ENCODE measurements at places on chromosomes 5 and 9.

DNA sequence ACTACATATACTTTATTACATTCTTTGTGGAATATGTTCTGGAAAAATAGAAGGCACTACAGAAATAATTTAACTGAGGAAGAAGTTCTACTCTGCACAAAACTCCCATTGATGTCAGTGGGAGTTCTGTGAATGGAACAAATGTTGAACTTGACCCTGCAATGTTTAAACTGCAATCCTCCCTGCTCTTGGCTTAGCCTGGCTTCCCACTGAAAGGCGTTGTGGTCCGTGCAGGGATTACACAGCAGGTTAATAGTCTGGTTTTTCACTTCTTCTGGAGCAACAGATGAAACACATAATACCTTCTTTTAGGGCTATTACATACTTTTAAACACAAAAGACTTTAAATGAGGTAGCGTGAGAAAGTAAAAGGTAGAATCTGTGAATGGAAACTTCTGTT, 12.9 kb upstream of the ERBIN start:
- DNase-seq: no peak

DNA sequence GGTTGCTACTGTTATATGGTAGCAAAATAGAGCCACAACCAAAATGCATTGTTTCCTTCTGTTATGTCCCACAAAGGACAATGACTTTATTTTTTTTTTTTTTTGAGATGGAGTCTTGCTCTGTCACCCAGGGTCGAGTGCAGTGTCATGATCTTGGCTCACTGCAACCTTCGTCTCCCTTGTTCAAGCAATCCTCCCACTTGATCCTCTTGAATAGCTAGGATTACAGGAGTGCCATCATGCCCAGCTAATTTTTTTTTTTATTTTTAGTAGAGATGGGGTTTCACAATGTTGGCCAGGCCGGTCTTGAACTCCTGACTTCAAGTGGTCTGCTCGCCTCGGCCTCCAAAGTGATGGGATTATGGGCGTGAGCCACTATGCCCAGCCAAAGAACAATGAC, 527.7 kb upstream of the SGCD start:
- no peak for DNase-seq

- peak; percentile 77 for DNase-seq
Measured at GRCh38 chr5:149485655-149486615, 65.3 kb downstream of the CSNK1A1 start.

DNA sequence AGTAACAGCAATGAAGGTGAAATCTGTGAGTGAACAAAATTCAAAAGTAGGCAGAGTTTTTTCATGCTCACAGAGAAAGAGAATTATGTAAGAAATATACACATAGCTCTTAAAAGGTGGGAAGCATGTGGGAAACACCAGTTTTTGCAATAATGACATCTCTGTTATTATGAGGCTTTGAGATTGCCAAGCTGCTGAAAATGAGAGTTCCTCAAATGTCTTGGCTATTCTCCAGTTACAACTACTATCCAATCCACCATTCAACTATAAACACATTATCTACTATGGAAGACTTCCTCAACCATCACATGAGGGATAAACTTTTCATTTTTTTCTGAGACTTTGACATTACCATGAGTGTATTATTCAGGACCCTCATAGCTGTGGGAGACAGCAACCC, 420.8 kb upstream of the ACTBL2 start:
- peak; percentile 59 for DNase-seq

- DNase-seq: no peak
Measured at GRCh38 chr9:78575081-78575480, 278.2 kb downstream of the PSAT1 start.

DNA sequence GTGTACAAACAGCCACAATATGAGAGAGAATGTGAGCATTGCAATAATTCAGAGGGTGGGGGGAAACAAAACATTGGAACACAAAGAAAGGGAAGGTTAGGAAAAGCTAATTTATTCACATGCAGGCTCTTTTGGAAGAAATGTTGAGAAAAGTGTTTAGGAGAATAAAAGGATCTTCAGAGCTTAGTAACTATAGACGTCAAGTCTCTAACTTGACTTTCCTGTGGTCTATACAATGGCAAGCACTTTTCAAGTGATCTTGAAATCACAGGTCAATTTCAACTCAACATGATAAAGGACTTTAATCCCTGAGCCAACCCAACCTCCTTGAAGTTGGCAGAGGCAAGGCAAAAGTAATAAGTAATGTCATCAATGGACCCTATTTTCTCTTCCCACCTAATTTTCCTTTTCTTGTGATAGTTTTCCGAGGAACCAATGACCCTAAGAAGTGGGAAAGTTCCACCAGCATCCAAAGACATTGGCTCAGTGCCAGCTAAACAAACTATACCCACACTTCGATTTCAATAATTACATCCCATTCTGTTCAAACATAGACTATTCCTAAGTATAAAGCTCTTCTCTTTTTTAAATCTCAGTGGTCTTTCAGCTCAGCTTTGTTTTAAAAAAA, 23.7 kb downstream of the RFK start:
- DNase-seq: no peak

- DNase-seq: no peak
Measured at GRCh38 chr5:164636456-164636855, 1131.0 kb downstream of the MAT2B start.

- DNase-seq: no peak
Measured at GRCh38 chr5:113022661-113023060, 46.1 kb downstream of the DCP2 start.

- no peak for DNase-seq
Measured at GRCh38 chr9:76906647-76906975, 697 bp upstream of the PRUNE2 start.

DNA sequence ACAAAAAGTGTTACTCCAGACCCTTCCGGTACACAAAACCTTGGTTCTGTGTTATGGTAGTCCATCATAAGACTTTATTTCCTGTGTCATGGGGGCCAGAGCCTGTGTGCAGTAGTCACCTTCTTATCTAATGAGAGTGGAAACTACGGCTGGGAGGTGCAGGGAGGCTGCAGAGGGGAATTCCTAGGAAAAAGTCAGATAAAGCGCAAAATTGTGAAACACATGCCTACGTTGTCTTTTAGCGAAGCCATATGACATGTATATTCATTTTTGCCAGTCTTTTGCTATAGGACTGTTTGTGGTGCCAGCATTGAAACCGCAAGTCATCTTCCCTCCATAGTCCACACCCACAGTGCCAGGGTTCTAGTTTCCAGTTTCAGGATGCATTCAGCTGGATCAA, 80.7 kb downstream of the PPARGC1B start:
- no peak for DNase-seq

- no peak for DNase-seq
Measured at GRCh38 chr5:50836356-50836755, 169.9 kb downstream of the PARP8 start.

GRCh38 chr5:359301-359897, 37.9 kb downstream of the AHRR start:
- DNase-seq: no peak

DNA sequence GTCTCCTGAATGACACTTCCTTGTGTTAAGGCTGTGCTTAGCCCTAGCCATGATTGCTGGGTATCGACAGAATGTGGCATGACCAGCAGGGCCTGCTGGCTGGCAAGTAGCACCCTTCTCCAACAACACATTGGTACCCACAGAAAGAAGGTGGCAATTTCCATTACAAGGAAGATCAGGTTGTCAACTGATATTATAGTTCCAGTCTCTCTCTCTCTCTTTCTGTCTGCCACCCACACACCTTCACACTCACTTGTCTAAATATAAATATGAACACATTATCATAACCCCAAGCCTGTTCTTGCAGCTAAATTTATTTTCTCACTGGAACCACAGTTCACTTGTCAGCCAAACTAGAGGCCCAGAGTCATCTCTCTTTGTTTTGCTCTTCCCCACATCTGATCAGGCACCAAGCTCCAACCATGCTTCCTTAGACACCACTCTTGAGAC, 408.1 kb upstream of the PIK3R1 start:
- no peak for DNase-seq

DNA sequence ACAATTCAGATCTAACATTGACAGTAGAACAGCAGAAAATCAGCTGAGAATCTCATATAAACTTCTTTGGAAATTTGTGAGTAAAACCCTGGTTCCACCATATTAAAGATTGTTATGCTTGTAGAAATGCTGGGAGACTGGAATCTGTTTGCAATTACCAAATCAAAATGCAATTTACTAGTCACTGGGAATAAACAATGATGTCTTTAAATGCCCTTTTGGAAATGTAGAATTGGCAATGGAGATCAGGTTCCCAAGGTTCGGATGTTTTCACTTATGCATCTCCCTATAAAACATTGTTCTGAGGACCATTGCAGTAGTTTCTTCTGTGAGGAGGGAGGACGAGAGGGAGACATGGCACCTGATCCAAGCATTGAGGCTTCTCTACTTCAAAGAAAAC, 384.4 kb downstream of the TMEM167A start:
- DNase-seq: no peak

DNA sequence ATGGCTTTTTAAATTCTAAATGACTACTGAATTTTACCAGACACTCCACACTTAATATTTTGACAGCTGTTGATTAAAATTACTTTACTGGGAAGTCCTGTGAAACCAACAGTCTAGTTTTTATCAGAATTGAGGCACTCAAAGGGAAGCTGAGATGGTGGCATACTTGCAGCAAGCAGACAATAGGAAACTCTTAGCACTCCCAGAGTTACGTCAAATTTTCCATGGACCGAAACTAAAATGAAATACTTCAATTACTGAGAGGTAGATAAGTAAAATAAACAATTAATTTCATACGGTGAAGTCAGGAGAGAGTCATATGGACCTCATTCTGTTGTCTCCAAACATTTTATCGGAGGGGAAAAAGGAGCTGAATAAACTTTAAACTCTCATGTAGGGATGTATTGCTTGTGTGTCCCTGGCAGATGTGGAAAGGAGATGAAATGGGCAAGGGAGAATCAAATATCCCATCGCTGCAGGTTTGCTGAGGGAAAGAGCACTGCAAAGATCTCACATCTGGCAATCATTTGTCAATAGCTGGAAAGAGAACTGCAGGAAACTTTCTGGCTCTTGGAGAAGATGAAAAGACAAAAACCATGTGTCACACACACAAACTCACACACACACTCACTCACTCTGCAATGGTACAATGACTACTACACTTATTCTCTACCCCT, 189.4 kb downstream of the BNC2 start:
- DNase-seq: no peak

DNA sequence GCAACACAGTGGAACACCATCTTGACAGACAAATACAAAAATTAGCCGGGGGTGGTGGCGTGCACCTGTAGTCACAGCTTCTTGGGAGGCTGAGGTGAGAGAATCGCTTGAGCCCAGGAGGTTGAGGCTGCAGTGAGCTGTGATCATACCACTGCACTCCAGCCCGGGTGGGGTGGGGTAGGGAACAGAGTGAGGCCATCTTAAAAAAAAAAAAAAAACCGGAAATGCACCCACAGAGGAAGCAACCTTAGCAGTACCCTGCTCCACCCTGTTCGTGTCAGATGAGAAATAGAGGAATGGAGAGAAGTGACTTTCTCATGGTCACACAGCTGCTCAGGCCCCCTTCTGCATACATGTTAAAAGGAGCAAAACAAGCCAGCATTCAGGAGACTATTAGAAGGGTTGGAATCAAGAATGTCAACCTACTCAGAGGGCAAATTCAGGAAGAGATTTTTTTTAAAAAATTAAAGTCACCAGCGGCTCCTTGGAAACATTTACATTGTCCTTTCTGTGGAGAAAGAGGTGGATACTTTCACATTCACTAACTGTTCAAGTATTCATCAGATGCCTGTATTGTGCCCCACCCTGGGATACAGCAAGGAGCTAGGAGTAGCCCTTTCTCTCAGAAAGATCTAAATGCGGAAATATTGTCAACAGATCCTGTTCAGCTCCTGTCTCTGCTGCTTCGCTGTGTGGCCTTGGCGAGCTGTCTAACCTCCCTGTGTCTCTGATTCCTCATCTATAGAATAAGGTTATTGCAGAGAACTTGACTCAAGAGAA, 41.0 kb downstream of the CYFIP2 start:
- DNase-seq: no peak

DNA sequence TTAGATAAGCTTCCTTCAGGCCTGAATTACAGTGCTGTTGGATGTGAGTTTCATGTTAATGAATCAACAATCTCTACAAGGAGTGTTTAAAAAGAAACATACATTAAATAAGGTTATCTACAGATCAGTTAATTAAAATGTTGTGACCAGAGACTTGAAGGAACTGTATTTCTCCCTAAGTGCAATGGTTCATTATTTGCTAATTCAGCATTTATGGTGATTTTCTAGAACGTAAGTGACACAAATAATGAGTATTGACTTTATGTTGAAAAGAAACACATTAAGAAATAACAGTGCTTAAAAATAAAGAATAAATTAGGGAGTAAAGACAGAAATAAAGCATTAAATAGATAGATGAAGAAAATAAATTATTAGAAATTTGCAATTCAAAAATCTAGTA, 74.5 kb downstream of the ADAMTSL1 start:
- DNase-seq: no peak

- no peak for DNase-seq
Measured at GRCh38 chr5:71937921-71938698, 169.2 kb upstream of the MAP1B start.

GRCh38 chr9:120926397-120926928, at the start of gene TRAF1:
TSS of gene TRAF1 (minus strand) at chr9:120926796. CDS start at chr9:120926075, 721 bp downstream.
- peak; percentile 82 for DNase-seq

DNA sequence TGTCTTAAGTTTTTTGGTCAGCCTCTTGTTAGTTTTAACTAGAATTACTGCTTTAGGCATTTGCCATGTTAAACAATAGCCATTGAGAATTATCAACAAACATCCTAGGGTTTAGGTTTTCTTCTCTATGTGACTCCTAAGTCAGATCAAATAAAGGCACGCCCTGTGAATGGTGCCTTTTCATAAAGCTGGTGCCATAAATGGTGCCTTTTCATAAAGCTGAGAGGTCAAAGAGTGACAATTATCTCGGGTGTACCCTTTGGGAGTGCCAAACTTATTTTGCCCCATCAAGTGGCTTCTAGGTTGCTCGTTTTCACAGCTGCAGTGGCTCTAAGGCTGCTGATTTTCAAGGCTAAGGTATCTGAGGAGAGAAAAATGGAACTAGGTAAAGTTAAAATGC, 391.6 kb downstream of the DMRTA1 start:
- DNase-seq: no peak

GRCh38 chr9:33868440-33868973, 51.5 kb downstream of the UBE2R2 start:
- DNase-seq: no peak

DNA sequence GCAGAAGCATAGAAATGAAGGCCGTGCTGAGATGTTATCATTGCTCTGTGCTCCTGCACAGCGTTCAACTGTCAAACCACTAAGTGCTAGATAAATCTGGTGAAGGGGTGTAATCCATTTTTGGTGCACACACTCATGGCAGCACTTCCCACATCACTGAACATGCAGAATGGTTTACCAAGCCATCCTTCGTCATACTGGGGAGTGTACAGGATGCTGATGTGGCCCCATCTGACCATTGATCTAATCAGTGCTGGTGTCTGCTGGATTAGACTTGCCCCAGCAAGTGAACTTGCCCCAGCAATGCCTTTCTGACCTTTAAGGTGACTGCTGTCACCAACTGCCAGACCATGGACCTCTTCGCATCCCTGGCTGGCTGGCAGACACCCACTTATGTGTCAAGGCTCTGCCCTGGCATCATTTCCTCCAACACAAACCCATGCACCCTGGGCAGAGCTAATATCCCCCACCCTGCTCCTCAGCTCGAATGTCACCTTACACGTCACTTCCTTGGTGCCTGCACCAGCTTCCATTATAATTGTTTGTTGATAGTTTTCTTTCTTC, 4.2 kb upstream of the SEMA4D start:
- no peak for DNase-seq

- DNase-seq: peak; percentile 42
Measured at GRCh38 chr5:143101725-143102386, 301.6 kb downstream of the NR3C1 start.

Measured in common myeloid progenitor, CD34-positive (primary cell).